Esophagus squamous epithelium (tissue), 5 donors: ENCODE measurements at places on chromosomes 2 and 18.

GRCh38 chr2:17303054-17303453 is 215.2 kb downstream of the RAD51AP2 start:
- H3K36me3 ChIP-seq: no peaks in the 10 kb centered on the region
- no peak overlapping the region for H3K27ac ChIP-seq
- no peak overlapping the region for H3K4me3 ChIP-seq
- H3K4me1 ChIP-seq: no peaks in the 10 kb centered on the region

DNA sequence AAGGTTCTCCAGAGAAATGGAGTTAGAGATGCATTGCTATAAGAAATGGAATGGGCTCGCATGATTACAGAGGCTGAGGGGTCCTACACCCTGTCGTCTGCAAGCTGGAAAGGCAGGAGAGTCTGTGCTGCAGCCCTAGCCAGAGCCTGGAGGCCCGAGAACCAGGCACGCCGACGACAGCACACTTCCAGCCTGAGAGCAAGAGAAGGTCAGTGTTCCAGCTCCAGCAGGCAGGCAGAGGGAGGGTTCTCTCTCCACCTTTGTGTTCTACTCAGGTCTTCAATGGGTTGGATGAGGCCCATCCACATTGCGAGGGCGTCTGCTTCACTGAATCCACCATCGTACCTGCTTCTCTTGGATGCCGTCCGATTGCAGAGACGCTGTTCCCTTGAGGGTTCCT is 177.6 kb upstream of the HDAC4 start:
- peaks cover 5% of the 10 kb centered on the region for H3K4me1 ChIP-seq
- no peaks in the 10 kb centered on the region for H3K36me3 ChIP-seq
- no peak for DNase-seq
- no peak overlapping the region for H3K27ac ChIP-seq

GRCh38 chr18:58496937-58497336 is 132.0 kb downstream of the ALPK2 start:
- H3K27ac ChIP-seq: no peak overlapping the region
- H3K27me3 ChIP-seq: no peaks in the 10 kb centered on the region
- H3K36me3 ChIP-seq: no peaks in the 10 kb centered on the region
- no peaks in the 10 kb centered on the region for H3K4me1 ChIP-seq
- no peak for DNase-seq

DNA sequence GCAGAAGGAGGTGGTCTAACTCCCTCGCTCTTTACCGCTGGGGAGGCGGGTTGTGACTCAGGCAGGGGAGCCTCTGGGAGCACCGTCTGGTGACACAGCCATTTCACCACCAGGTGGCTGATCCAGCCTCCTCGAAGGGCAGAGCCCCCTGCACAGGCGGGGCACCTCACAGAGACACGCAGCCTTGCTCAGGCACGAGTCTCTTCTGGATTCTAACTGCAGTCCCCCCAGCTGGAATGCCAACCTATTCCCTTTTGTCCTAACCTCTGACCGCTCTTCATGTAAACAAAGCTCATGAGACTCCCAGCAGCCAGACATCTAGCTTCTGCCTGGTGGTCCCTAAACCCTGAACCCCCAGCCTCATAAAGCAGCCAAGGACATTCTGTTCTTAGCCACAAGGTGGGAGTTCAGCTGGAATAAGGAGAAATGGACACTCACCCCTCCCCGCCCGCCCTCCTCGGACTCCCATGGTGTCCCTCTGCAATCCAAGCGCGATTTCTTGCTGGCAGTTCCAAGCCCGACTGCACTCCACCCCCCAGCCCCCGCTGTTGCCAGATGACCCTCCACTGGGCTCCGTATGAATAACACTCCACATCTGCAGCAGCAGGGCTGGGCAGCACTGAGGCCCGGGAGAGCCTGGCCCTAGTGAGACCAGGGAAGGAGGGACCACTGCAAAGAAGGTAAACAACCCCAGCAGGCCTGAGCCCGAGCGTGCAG is 84.3 kb downstream of the TNS1 start:
- H3K4me3 ChIP-seq: no peak overlapping the region
- DNase-seq: no peak

- H3K36me3 ChIP-seq: peaks cover 39% of the 10 kb centered on the region
- H3K27me3 ChIP-seq: no peaks in the 10 kb centered on the region
- DNase-seq: no peak
- H3K4me3 ChIP-seq: no peak overlapping the region
Measured at GRCh38 chr18:77008006-77008405, 124.6 kb downstream of the MBP start.

DNA sequence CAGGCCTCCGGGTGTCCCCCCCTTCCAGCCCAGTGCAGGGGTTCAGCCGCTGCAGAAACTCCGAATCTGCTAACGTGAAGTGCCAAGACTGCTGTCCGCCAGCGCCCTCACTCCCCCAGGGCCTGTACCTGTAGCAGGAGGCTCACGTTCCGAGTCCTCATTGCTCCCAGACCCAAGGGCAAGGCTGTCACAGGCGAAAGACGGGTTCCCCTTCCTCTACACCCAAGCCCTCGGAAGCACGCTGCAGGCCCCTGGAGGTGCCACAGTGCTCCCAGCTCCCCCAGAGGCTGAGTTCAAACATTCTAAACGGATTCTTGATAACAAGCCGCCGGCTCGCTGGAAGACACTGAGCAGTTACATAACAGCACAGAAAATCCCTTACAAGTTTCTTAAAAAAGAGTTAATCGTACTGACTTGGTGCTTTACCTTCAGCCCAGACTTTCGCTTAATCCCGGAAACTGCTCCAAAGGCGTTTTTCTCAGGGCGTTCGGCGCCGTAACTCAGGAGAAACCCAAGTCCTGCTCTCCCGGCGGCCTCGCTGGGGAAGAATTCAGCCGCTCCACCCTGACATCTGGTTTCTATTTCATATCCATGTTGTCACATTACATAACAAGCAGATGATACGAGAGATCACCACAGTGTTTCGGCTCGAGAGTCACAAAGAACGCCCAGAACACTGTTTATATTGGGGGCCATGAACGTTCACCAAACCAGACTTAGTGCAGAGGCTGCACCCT is 92.0 kb downstream of the HDAC4 start:
- peak overlapping the region; percentile 82 for H3K27ac ChIP-seq
- no peaks in the 10 kb centered on the region for H3K27me3 ChIP-seq
- H3K4me3 ChIP-seq: peak overlapping the region; percentile 37
- no peaks in the 10 kb centered on the region for H3K36me3 ChIP-seq

DNA sequence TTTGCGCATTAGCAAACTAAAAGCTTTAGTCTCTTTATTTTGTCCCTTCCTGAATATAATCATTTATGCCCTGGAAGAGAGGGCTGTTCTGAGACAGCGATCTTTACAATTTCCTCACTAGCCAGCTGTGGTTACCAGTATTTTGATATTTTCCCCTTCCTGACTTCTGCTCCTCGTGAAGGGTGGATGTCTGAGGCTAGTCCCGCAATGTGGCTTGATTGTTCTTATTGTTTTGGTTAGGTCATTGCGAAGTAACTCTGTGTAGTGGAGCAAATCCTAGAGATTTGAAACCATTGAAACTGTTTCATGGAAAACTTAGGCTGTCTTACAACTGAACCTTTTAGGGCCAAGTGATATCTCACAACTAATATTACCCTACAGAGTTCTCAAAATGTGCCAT is 2.4 kb downstream of the MRPL33 start:
- DNase-seq: no peak
- H3K4me3 ChIP-seq: no peak overlapping the region
- H3K27me3 ChIP-seq: peaks cover 3% of the 10 kb centered on the region
- H3K27ac ChIP-seq: peak overlapping the region; percentile 73
- H3K4me1 ChIP-seq: peaks cover 75% of the 10 kb centered on the region

DNA sequence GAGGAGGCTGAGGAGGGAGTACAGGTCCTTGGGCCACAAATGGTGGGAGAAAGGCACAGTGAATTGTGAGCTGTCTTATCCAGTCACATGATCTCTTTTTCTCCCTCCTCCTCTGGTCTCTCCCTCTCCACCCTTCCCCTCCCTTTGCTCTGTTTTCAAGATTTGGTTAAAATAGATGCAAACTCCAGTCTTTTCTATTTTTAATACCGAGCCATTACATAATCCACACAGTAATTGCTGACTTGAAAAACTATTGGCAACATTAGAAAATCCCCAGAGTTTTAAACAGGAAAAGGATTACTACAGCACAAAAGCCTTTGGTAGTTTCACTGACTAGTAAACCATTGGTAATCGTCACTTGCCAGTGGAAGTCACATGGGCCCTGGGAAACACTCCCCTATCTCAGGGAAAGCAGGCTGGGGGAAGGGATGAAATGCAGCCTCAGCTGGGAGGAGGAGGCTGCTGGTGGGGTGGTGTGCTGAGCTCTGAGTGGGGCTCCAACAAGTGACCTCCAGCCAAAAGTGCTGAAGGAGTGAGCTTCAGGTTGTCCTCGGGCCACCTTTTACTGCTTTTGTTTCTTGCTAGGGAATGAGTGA is 57.4 kb upstream of the PCBP1 start:
- DNase-seq: no peak
- no peaks in the 10 kb centered on the region for H3K36me3 ChIP-seq
- H3K4me3 ChIP-seq: no peak overlapping the region
- H3K27ac ChIP-seq: peak overlapping the region; percentile 87

- no peak for DNase-seq
- H3K36me3 ChIP-seq: no peaks in the 10 kb centered on the region
- H3K27ac ChIP-seq: no peak overlapping the region
- no peaks in the 10 kb centered on the region for H3K4me1 ChIP-seq
- no peak overlapping the region for H3K4me3 ChIP-seq
Measured at GRCh38 chr2:171626949-171627348, 60.3 kb upstream of the DYNC1I2 start.

- H3K27me3 ChIP-seq: no peaks in the 10 kb centered on the region
- H3K27ac ChIP-seq: no peak overlapping the region
- no peaks in the 10 kb centered on the region for H3K4me1 ChIP-seq
- DNase-seq: no peak
- peaks cover 6% of the 10 kb centered on the region for H3K36me3 ChIP-seq
- H3K4me3 ChIP-seq: no peak overlapping the region
Measured at GRCh38 chr2:240121190-240121589, 14.9 kb downstream of the COPS9 start.

GRCh38 chr2:66929632-66930338 is 467.3 kb upstream of the ETAA1 start:
- no peaks in the 10 kb centered on the region for H3K36me3 ChIP-seq
- no peak for DNase-seq
- no peaks in the 10 kb centered on the region for H3K27me3 ChIP-seq
- H3K4me1 ChIP-seq: no peaks in the 10 kb centered on the region

DNA sequence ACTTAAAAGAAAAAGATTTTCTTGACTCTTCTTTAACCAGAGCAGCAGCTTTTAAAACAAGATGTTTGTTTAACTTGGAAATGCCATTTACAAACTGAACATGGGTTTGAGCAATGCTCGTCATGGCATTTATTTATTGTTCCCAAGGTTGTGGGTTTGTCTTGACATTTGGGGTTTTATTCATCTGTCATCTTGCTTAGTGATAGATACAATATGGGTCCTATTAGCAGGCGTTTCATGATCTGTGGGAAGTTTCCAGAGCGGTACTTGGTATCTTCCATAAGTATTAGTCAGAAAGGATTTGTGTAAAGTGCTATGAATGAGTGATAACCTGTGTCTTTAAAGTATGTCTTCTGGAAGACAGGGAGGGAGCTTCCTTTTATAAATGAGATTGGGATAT is 29.9 kb upstream of the MGAT5 start:
- no peaks in the 10 kb centered on the region for H3K27me3 ChIP-seq
- H3K4me3 ChIP-seq: no peak overlapping the region

- no peaks in the 10 kb centered on the region for H3K4me1 ChIP-seq
- H3K36me3 ChIP-seq: no peaks in the 10 kb centered on the region
- no peak overlapping the region for H3K4me3 ChIP-seq
- no peak for DNase-seq
Measured at GRCh38 chr2:197052356-197052755, 125.8 kb upstream of the PGAP1 start.

DNA sequence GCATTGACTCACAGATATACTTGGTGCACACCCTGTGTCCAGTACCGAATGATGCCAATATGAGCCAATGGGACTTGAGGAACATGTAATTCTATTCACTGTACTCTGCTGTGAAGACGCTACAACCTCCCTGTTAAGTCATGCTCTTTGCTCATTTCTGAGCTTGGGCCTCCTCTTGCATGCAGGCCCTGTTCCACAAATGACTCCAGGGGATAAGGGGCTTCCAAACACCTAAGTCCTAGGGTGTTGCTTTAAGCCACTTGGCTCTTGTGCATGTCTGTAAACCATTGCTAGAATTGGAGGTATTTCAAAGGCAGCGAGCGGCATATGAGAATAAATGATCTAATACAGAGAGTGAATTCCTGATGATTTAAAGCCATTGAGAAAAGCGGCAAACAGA is 105.9 kb upstream of the THOC1 start:
- H3K4me3 ChIP-seq: no peak overlapping the region
- no peaks in the 10 kb centered on the region for H3K36me3 ChIP-seq
- H3K27me3 ChIP-seq: no peaks in the 10 kb centered on the region
- H3K4me1 ChIP-seq: peaks cover 18% of the 10 kb centered on the region

DNA sequence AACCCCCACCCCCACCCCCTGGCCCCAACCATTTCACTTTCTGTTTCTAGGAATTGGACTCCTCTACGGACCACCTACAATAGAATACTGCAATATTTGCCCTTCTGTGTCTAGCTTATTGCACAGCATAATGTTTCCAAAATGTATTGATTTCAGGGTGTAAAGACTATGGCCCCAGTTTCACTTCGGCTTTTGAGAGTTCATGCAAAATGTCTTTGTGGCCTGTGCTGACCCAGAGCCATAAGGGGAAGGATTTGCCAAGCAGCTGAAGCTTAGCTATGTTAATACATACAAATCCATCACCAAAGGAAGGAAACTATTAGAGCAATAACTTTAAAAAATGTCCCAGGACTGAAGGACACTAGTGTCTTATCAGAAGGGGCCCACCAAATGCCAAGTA is 11.2 kb upstream of the ATP9B start:
- H3K4me3 ChIP-seq: no peak overlapping the region
- no peaks in the 10 kb centered on the region for H3K27me3 ChIP-seq
- H3K27ac ChIP-seq: no peak overlapping the region

GRCh38 chr18:61992285-61992684 is 99.5 kb upstream of the RNF152 start:
- no peaks in the 10 kb centered on the region for H3K27me3 ChIP-seq
- H3K36me3 ChIP-seq: no peaks in the 10 kb centered on the region
- H3K4me1 ChIP-seq: peaks cover 9% of the 10 kb centered on the region
- no peak for DNase-seq
- peak overlapping the region; percentile 53 for H3K27ac ChIP-seq

DNA sequence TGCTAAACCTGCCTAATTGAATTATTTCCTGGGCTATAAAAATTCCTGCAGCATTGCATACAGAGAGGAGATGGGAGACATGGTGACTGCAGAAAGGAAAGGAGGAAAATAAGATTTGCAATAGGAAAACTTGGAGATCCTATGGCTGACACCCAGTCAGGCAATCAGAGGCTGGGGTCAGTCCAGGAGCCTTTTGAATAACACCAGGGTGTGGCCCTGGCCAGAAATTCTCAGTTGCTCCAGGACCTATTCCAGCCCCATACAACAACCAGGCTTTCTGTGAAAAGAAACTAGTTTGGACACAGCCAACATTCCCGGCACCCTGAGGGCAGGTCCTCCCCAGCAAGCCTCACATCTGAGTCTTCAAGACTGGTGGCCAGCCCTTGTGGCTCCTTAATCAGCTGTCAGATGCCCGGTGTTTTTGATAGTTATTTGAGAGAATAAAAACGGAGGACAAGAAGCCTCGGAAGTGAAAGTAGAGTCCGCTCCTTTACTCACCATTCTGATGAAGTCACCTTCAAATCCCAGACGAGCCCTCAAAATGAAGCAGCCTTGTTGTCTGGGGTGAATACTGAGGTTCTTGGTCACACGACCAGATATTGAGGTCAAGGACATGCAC is 31.1 kb upstream of the GMCL1 start:
- H3K27ac ChIP-seq: peak overlapping the region; percentile 32
- H3K4me1 ChIP-seq: peaks cover 25% of the 10 kb centered on the region
- H3K27me3 ChIP-seq: no peaks in the 10 kb centered on the region
- H3K36me3 ChIP-seq: no peaks in the 10 kb centered on the region
- no peak for DNase-seq
